ENCODE measurements at places on chromosomes 4 and X.

DNA sequence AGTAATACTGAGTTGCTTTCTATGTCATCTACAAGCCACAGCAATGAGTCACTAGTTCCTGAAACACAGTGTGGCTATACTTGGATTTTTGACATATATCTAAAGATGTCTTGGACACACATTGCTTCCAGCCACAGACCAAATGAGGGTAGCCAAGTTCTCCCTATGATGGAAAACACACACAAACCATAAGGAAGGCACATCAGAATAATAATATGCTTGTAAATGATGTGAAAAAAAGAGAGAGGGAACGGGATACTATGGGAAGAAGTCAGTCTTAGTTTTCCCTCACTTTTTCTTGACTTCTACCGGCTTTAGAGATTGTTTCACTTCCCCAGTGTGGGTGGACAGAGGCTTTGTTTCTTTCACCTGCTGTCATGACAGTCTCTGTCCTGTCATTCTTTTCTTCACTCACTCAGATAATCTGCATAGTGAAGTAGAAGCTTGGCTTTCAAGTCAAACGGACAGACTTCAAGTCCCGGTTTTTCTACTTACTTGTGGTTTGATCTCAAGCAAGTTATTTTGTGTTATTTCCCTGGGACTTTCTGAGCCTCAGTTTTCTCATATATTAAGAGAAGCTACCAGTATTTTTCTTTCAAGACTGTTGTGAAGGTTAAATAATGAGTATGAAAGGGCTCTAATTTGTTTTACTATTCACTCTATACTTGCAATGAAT lies 34.7 kb downstream of the P2RY10 start:
- no peak for DNase-seq

DNA sequence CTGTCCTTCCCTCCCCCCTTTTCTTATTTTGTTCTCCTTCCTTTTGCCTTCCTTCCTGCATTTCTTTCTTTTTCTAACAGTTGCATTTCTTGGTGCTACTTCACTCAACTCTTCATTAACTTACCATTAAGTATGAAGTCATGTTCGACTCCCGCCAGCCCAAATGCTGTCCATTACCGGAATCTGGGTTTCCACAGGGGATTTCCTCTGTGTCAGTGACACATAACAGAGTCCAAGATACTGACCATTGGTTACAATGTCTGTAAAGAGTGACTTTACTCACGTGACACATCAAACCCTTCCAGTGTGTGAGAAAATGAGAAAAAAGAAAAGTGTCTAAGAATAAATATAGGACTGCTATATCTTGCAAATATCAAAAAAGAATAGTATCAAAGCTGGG lies 500.0 kb upstream of the FRG1 start:
- no peak for DNase-seq

DNA sequence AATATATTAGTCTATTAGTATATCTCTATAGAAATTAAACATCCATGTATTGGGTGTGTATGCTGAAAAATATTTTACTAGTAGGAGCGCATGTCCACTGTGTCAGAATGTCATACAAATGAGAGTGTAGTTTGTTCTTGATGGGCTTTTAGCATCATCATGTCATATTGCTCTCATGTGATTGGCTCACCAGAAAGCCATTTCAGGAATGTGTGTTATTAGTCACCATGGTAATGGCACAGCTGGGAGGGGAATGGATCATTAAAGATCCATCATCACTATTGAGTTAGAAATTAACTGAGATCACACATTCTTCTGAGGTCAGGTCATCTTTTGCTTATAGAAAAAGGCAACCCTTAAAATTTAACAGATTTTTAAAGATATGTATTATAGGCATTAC lies 77.3 kb downstream of the PHEX start:
- DNase-seq, result no peak

- DNase-seq, result no peak
These were observed 38.1 kb upstream of the RASGEF1B start for GRCh38 chr4:81509822-81510221.

Measured in right forelimb (tissue), 1 donor.